Activated T-cell treated with anti-CD3 and anti-CD28 coated beads, Interleukin-2, amount 50 U/mL, for 72 hours (primary cell): ENCODE measurements at places on chromosomes 5 and 9. TPM values are rescaled to one million over a fixed set of nuclear protein-coding genes. Genes with fewer than 3 reads are reported as not detected.

- H3K27me3 ChIP-seq = peaks cover 6% of the 10 kb centered on the region
- H3K27ac ChIP-seq = no peak overlapping the region
- no peak overlapping the region for H3K4me3 ChIP-seq
- no peaks in the 10 kb centered on the region for H3K4me1 ChIP-seq
- no peak for DNase-seq
Observed at GRCh38 chr5:88085462-88085861, 183.2 kb downstream of the TMEM161B start.

DNA sequence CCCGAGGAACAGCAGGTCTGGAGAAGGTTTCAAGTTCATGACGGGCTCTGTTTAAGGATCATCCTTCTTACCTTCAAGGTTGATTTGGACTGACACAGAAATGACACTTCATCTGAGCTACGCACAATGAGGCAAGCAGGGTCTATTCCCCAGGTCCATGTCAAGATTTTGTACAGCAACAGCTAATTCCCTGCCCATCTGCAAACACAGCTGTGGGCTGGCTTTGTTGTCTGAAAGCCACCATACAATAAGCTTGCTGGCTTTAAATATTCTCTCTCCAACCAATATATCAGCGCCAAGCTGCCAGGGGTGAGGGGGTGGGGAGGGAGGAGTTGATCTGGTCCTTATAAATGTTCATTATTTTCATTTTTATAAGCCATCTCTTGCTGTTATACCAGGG is 92.0 kb downstream of the OTULIN start:
- no peak for DNase-seq
- no peaks in the 10 kb centered on the region for H3K27me3 ChIP-seq
- no peak overlapping the region for H3K27ac ChIP-seq
- no peak overlapping the region for H3K4me3 ChIP-seq

GRCh38 chr5:175275748-175276147 is 168.2 kb downstream of the DRD1 start:
- no peaks in the 10 kb centered on the region for H3K4me1 ChIP-seq
- no peaks in the 10 kb centered on the region for H3K36me3 ChIP-seq
- H3K4me3 ChIP-seq = no peak overlapping the region
- peaks cover 6% of the 10 kb centered on the region for H3K27me3 ChIP-seq
- no peak for DNase-seq

Gene HACD4
- total RNA-seq = 3.3 TPM

DNA sequence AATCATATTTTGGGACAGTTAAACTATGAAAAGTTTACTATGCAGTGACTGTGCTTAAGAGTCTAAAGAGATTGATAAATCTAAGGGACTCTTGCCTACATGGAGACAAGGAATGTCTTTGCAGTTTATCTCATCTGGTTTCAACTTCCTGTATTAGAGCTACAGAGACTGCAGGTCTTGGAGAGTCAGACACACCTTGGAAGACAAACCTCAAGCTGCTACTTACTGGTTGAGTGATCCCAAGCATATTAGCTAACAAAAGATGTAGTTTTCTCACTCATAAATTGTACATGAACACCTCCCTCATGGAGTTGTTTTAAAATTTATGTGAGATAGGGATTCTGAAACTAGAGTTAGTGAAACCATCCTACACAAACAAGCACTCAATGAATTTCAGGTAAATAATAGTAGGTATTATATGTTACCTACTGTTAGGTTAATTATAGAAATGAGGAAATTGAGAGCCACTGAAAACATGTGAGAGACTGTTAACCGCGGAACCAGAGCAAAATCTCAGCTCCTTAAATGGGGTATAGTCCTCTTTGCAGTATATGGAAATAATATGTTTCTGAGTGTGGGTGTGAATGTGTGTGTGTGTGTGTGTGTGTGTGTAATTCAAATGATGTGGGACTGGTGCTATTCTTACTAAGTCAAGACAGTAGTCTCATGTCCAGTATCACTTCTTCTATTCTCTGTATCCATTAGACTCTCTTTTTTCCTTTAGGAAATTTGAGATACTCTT is 752.1 kb downstream of the DTWD2 start:
- no peak overlapping the region for H3K4me3 ChIP-seq
- no peaks in the 10 kb centered on the region for H3K27me3 ChIP-seq
- H3K27ac ChIP-seq = no peak overlapping the region
- H3K36me3 ChIP-seq = no peaks in the 10 kb centered on the region

DNA sequence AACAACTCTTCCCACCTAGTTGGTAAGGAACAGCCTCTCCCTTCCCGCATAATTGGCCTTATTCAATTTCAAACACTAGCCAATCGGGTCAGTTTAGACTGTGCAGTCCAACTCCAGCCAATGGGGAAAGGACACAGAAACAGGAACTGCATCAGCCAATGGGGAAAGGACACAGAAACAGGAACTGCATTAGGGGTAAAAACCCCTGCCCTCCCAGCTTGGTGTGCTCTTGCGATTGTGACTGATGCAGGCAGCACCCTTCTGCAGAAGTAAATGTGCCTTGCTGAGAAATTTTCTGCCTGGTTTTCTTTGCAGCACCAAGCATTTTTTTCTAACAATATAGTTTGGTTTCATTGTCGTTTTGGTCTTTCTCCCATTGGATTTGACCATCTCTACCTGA is 8.5 kb upstream of the GLT6D1 start:
- peaks cover 6% of the 10 kb centered on the region for H3K27me3 ChIP-seq
- H3K27ac ChIP-seq = no peak overlapping the region
- H3K4me1 ChIP-seq = no peaks in the 10 kb centered on the region
